A549 (cell line): ENCODE measurements at places on chromosomes 3 and 15.

GRCh38 chr3:24616110-24616829 lies 121.6 kb upstream of the THRB start:
- DNase-seq: no peak

GRCh38 chr3:58355179-58355578 lies 22.5 kb downstream of the PXK start:
- DNase-seq: no peak

GRCh38 chr3:98901119-98901391 lies 440 bp downstream of the DCBLD2 start:
- DNase-seq: peak; percentile 69

GRCh38 chr15:40755812-40756208 lies 756 bp upstream of the RMDN3 start:
- no peak for DNase-seq

DNA sequence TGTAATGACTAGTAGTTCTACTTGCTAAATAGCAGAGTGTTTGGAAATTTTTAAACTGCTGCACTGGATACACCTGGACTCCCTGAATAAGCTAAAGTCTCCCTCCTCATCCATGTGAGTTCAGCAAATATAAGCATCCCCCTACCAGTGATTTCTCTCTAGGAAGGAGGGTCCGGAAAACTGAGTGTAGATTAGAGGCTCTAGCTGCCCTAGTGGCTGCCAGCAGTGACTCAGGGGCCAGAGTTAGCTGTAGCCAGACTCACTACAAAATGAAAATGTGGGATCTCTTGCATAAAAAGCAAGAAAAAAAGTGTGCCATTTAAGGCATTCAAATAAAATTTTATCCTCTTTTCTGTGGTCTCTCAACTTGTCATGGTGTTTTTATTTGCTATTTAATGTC lies 485.0 kb upstream of the ATP11B start:
- DNase-seq: no peak

- no peak for DNase-seq
These were observed 34.9 kb downstream of the CP start for GRCh38 chr3:149186721-149187120.

GRCh38 chr15:71201477-71201876 lies 86.2 kb downstream of the THSD4 start:
- peak; percentile 29 for DNase-seq
